PC-3 (cell line): ENCODE measurements at places on chromosomes 1 and 21.

DNA sequence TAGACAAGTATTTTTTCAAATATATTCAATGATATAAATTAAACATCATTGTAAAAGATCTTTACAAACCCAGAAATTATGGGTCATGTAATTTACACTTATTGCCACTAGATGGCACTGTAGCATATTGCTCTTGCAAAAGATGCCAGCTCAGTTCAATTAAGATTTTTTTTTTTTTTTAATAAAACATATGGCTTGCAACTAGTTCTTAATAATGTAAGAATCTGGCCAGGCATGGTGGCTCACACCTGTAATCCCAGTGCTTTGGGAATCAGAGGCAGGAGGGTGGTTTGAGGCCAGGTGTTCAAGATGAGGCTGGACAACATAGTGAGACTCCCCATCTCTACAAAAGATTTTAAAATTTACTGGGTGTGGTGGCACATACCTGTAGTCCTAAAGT, 49.4 kb upstream of the DESI2 start:
- peak; percentile 82 for DNase-seq

- DNase-seq: no peak
Observed at GRCh38 chr1:245319094-245319493, 164.3 kb downstream of the KIF26B start.

DNA sequence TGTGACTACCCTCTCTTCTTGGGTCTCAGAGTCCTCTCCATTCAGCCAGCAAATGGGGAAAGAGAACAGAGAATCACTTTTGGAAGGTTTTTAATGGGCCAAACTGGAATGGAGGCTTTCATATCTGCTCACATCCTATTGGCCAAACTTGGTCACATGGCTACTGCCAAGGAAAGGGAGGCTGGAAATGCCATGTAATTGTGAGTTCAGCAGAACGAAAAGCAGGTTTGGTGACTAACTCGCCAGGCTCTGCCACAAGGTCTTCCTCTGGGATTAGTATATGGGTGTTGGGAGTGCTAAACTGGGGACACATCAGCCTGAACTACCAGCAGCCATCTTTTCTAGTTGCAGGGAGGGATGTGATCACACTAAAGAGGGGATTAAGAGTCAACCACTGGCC, 19.2 kb downstream of the RD3 start:
- DNase-seq: peak; percentile 47

DNA sequence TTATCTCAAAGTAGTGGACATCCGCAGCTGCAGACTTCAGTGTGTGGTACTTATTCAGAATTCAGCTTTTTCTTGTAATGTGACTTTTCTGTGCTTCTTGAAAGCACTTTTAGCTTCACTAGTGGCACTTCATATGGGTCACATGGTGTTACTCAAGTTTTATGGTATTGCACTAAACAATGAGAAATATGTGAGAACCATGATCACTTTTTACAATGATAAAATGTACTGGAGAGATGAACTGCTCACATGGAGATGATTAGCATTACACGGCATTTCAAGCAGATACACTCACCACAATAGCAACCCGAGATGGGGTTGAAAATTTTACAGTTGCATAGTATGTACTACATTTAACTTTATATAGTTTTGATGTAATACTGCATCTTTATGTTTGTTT, 40.1 kb upstream of the GPR52 start:
- DNase-seq: no peak

DNA sequence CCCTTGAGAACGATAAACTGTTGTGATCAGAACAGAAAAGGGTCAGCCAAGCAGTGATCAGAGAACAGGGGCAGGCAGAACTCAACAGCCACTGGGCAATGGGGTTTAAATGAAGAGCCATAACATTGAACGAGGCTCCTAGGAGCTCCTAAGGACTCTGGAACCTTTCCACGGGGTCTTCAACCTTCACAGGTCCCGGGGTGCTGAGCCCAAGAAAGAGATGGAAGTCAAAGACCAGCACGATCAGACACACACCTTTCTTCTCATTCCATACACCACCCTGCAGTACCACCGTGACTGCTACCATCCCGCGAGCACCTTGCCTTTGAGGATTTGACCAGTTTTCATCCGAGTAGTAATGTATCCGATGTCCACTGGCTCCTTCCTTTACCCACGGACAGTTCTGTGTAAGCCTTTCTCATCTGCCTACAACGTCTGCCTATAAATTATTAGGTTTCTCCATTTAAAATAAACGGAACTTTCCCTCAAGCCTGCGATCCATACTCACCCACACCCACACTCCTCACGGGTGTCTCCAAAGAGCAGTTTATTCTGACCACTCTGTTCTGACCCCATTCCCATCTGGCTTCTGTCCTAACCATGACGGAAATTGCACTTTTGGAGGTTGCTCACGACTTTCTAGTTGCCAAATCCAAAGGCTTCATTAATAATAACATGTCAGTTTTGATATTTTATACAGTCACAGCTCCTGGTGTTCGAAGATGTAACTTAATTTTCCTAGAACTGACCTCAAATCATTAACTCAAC, 16.8 kb upstream of the HHAT start:
- DNase-seq: no peak

GRCh38 chr1:70204600-70204999, 779 bp downstream of the LRRC40 start:
- DNase-seq: no peak

DNA sequence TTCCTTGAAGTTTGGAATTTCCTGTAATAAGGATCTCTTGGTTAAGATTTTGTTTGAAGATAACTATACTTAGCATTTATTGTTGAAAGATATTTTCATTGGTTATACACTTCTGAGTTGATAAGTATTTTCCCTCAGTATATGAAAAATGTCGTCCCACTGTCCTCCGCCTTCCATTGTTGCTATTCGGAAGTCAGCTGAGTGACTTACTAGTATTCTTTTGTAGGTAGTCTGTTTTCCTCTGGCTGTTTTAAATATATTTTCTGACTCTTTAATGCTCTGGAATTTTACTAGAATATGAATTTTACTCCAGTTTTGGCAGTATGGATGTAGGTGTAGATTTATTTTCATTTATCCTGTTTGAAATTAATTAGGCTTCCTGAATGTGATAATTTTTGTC, 498.7 kb upstream of the NFIA start:
- DNase-seq: no peak

DNA sequence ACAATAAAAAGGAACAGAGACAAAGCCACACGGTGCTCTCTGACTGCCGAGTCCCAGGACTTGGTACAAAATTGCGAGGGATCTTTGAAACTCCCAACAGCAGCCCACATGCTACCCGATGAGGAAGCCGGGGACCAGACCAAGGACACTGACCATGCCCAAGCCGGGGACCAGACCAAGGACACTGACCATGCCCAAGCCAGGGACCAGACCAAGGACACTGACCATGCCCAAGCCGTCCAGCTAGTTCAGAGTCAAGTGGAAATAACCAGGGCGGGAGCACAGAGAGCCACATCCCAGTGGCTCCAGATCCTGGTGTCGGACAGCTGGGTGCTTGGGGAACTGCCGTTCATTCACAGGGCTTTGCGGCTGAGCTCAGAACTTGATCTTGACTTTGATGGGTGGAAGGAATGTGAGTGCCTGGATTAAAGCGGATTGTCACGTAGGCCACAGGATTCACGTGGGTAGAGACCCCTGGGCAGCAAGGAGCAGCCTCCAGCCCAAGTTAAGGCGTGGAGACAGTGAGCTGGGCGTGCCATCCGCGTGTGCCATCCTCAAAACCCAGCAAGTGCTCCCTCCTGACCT, 16.5 kb upstream of the TRAPPC10 start:
- DNase-seq: no peak

- peak; percentile 53 for DNase-seq
Observed at GRCh38 chr1:116506132-116507004, 64.5 kb downstream of the CD58 start.

DNA sequence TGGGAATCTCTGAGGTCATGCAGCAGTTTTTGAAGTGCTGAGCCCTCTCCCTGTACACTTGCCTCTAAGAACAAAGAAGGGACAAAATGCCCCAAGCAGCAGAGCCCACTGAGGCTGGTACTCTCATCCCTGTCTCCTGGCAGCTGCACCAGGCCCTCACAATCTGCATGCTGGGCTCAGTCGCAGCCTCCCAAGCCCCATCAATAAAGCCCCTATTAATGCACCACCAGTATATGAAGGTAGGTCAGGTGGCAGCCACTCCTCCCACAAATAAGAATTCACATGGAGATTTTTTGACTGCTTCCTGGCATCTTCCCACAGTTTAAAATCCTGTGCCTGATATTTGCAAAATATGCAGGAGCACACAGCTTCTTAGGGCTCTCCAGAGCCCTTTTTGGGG, 181.2 kb upstream of the PALMD start:
- DNase-seq: no peak
